Renal cortical epithelial cell (primary cell): ENCODE measurements at places on chromosomes 16 and 17.

DNA sequence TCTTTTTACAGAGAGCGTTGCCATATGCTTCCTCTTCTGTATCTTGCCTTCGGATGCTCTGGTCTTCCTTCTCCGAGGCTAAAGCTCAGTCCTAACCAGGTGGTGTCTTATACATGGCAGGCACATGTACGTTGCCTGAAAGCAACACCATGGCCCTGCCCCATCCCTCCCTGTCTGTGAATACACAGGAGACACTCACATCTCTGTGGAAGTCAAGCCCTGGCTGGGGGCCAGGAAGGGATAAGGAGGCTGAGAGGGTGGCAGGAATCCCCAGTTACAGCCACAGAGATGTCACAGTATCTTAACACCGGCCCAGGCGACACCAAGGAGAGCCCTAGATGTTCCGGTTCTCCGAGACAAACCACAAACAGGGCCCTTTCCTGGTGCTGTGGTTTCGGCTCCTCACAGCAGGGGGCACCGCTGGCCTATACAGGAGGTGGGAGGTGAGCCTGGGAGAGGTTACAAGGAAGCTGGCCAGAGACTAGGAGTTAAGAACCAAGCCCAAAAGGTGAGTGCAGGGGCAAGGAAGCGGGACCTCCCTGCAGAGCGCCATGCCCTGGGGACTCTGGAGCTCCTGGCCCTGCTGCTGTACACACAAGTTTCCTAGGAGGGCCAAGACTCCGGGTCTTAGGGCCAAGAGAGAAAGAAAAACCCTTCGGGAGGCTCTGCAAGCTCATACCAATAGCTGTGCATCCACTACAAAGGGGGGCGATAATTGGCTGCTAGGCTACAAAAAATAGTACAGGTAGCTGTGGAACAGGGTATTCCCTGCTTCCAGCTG lies 41.7 kb downstream of the SRL start:
- DNase-seq = peak; percentile 55

DNA sequence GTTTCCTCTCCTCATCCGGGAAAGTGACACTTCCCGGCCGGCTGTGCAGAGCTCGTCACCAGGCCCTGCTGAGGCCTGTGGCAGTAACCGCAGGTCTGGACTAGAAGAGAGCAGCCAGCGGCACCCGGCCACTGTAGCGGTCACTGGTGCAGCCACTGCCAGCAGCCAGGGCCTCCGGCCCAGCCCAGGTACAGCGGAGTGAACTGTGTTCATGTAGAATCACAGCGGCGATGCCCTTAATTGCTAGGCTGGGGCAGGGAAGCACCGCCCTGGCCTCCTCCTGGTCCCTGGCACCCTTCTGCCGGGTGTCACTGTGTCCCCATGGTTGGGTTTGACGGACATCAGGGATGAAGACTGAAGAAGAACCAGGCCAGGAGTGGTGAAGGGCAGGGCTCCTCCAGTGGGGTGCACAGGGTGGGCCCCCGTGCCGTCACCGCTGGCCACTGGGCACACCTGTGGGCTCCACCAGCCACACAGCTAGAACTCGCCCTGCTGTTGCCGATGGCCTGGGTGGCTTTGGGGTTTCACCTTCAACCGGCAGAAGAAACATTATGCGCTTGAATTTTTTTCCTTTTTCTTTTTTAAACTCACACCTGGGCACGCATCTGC lies 165.2 kb upstream of the CHMP6 start:
- DNase-seq = no peak

GRCh38 chr17:4810696-4811290 lies 3.8 kb downstream of the PLD2 start:
- no peak for DNase-seq

DNA sequence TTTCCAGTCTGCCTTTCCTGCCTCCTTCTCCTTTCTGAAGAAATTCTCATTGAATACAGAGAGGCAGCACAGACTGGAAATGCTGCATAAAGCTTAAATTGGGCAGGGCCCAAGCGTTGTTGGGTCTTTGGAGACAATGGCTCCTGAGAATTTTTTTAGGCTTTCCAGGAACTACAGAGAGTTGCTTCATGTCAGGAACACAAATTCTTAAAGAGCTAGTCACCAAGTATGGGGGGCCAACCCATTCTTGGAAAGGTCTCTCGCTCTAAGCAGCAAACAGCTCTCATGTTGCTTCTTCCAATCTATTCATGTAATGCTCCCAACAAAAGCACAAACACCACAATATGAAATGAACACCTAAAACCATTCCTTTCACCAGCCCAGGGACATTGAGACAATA lies 6.9 kb downstream of the HNF1B start:
- DNase-seq = peak; percentile 90

DNA sequence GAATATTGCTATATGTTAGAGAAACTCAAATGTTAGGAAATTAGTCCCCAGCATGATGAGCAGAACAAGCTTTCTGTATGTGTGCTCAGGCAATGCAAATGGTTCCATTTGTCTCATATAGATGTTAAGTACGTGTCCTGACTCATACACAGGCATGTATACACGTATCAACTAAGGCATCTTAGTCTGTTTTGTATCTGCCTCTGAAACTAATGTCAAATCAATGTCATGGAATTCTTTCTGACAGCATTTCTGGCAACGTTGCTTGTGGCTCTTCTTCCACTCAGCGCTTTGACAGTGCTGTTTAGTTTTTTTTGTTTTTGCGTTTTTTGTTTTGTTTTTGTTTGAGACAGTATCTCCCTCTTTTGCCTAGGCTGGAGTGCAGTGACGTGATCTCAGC lies 111.9 kb downstream of the CNTNAP4 start:
- DNase-seq = no peak

DNA sequence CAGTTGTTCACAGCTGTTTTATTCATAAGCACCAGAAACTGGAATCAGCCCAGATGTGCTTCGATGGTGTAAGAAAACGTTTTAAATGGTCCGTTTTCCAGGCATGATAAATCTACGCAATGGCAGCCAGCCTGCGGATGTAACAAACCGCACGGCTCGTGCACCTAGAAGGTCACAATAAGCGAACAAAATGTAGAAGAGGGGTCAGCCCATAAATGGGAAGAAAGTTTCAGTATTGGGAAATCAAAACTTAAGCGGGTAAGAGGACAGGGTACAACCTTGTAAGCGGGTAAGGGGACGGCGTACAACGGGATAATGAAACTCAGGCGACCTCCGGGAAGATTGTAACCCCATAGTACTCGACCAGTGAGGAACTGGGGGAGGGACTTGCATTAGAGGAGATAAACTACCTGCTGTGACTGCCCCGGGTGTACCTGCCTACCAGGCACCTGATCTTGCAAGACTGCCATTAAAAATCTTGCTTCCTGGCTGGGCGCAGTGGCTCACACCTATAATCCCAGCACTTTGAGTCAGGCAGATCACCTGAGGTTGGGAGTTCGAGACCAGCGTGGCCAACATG lies 66.6 kb downstream of the ANKRD11 start:
- no peak for DNase-seq

- DNase-seq = no peak
These were observed 4.8 kb downstream of the CA5A start for GRCh38 chr16:87931504-87931903.
